ENCODE measurements at places on chromosomes 6 and 20.

GRCh38 chr20:61887596-61888093 is 178.0 kb downstream of the TAF4 start:
- no peak for DNase-seq

DNA sequence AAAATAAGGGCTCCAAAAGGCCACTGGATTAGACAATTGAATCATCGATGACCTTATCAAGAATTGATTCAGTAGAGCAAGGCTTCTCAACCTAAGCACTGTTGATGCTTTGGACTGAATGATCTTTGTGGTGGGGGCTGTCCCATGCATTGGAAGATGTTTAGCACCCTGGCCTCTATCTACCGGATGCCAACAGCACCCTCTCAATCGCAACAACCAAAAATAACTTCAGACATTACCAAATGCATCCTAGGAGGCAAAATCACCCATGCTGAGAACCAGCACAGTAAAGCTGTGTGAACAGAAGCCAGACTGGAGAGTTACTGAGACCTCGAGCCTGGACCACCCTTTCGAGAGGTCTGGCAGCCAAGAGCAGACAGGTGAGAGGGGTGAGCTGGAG is 67.5 kb downstream of the TBC1D7 start:
- DNase-seq, result no peak

DNA sequence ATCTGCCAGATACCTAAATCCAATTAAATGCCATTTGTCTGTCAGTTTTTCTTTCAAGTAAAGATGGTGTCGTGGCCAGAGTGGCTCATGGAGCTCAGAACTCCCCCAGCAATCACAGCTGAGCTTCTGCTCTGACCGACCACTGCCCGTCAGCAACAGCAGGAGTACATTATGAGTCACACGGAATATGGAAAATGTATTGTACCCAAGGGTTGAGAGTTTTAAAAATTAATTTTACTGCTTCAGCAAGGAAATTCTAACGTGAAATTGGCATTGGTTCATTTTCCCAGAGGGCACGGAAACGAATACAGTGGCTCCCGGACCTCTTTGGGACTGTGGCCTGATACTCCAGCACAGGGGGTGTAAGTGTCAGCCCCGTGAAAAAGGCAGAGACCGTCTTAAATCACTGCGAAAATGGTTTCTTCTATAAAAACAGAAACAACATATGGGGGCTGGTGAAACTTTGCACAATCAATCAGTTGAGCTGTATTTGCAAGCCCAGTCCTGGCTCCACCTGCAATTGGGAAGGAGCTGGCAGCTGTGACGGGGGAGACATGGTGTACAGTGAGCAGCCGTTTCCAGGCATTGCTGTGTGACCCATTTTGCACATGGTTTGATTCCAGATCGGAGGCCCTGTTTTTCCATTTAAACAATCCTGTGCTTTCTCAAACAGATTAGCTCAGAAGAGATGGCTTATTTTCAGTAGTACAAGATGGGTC is 12.8 kb downstream of the NPEPL1 start:
- no peak for DNase-seq

GRCh38 chr20:44938637-44939036 is 21.6 kb downstream of the TOMM34 start:
- DNase-seq, result no peak

DNA sequence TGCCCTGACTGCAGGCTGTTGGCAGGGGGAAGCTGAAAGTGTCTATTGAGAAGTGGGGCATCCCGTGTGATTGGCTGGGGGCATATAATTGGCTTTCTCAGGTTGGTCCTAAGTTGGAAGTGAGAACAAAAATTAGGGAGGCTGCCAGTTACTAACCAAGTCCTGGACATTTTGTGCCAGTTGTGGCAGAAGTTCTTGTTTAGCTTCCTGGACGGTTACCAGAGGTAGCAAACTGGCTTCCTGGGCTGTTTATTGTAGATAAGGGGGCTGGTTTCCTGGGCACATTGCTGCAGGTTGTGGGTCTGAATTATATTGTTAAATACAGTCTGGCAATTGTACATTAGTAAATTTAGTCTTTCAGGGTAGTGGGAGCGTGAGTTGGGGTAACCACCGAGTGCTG is 50.6 kb upstream of the SLC2A12 start:
- no peak for DNase-seq

- no peak for DNase-seq
Measured at GRCh38 chr6:107689190-107689589, 134.9 kb downstream of the SCML4 start.

GRCh38 chr6:130600880-130601341 is 226.3 kb upstream of the SMLR1 start:
- DNase-seq, result no peak

DNA sequence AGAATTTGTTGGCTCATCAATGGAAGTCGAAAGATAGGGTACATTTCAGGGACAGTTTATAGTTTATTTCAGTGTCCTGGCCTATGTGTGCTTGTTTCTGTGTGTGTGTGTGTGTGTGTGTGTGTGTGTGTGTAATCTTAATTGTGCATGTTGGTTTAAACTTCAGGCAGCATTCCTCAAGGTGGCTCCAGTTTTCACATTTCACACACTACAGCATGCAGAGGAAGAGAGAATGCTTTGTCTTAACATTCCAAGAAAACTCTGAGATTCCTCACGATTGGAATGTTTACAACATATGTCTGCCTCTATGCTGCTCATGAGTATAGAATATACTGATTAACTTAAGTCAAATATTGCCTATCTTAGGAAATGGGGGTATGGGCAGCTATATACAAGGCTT is 332.6 kb upstream of the EPHA7 start:
- DNase-seq, result no peak

DNA sequence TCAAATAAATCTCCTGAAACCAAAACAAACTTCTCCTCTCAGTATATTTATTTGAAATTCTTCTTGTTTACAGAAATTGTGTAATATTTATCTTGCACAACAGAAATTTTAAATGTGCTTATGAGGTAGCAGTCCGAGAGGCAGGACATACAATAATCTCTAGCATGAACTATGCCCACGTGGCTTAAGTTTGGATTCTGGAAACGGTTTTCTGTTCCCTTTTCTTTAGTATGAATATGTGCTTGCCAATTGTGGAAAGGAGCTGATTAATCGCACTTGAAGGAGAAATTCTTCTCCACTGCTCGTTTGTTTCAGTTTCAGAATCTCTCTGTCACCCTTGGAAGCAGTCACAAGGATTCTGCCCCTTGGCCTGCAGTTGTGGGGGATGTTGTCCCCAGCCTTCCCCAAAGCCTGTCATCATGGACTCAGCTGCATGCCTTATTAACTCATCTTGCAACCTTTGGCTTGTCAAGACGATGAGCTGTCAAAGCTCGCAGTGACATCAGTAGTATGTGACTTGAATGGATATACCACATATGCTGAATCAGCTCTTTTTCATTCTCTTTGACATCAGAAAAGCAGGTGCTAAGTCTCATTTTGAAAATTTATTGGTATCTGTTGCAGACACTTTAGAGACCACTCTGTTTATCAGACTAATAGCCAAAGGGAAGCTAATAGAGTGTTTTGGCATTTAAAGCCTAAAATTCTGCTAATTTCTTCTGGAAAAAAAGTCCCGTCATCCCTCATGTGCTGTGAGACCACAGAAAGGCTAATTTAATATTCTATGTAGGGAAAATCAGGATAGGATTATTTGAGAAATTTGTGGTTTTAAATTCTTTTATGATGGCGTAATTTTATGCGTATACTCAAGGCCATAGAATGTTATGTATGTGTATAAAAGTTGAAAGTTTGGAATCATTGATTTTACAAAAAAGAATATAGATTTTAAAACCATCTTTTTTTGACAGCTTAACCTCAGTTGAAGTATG is 186.8 kb downstream of the ARID1B start:
- DNase-seq, result no peak

DNA sequence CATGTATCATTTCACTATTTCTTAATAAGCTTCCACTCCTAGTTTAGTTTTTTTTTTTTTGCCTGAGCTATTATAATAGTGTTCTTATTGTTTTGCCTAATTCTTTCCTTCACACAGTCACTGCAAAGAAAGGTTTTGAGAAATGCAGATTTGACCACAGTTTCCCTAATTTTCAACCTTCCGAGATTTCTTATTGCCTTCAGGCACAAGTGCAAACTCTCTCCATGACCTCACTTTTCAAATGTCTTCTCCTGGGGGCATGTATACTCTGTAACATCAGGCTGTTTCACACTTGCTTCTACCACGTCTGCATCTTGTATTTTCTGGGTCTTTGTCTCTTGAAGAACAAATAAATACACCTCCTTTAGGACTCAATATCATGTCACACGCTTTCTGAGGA is 339.0 kb upstream of the CITED2 start:
- no peak for DNase-seq

DNA sequence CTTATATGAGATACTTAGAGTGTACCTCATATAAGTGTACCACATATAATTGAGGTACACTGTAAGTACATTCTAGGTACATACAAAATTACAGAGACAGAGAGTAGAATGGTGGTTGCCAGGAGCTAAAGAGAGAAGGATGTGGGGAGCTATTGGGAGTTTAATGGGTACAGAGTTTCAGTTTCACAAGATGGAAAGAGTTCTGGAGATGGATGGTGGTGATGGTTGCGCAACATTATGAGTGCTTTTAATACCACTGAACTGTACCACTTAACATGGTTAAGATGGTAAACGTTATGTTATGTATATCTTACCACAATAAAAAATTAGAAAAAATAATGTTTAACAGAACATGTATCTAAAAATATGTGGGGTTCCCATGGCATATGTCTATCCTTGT is 69.4 kb downstream of the PRND start:
- DNase-seq, result no peak

DNA sequence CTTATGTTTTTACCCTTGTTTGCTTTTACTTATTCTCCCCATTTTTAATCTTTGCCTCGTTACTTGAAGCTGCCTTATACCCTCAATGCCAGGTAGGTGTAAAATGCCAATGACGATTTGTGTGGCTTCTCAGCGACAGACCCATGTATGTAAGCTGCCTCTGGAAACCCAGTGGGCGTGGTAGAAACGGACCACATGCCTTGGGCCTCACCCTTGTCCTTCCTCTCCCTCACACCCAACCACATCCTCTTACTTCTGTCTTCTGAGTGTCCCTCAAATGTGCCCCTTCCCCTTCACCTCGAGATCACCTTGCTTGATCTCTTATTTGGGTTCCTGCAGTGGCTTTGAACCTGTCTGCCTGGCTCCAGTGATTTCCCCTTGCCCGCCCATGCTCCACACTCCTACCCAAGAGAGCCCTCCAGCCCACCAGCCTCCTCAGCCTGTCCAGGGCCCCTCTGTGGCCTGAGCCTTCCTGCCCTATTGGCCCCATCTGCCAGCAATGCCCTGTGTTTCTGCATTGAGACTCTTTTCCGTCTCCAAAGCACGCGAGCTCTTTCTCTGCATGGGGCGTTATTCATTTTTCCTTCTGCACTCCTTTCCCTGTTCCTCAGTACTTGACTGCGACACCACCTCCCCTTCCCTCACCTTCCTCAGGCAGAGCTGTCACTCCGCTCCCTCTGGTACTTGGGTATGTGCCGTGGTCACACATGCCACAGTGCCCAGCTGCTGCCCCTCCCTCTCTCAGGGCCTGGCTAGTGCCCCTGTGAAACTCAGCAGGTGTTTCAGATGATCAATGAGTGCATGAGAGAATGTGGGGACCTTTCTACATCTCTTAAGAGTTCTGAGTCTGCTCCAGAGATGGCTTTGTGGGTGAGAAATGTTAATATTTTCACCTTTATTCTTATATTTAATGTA is 115.4 kb downstream of the SLX4IP start:
- no peak for DNase-seq
